ENCODE measurements at places on chromosomes 11 and 22. TPM values are rescaled to one million over a fixed set of nuclear protein-coding genes. Genes with fewer than 3 reads are reported as not detected.
A peak's percentile ranks its signal among the peaks of the same experiment; 100 is the strongest.

P2RX6 gene
- 0.66 TPM for total RNA-seq

DNA sequence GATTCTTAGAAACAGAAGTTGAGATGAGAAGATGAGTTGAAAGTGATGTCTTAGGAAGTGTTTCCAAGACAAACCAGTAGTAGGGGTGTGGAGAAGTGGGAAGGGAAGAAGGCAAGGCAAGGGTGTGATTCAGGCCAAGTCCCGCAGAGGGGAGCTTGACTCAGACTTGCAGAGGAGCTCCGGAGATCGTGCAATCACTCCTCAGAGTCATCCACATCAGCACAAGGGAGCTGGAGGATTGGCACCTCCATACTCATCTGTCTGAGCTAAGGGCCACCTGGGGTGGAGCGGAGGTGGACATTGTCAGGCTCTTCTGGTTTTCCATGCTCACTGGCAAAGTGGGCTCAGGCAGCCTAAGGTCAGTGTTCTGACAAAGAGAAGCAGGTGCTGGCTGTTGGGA lies 44.4 kb downstream of the CHRDL2 start:
- H3K4me3 ChIP-seq, result no peak overlapping the region
- H3K27ac ChIP-seq, result no peak overlapping the region
- DNase-seq, result no peak
- peaks cover 18% of the 10 kb centered on the region for H3K27me3 ChIP-seq
- H3K4me1 ChIP-seq, result no peaks in the 10 kb centered on the region

DNA sequence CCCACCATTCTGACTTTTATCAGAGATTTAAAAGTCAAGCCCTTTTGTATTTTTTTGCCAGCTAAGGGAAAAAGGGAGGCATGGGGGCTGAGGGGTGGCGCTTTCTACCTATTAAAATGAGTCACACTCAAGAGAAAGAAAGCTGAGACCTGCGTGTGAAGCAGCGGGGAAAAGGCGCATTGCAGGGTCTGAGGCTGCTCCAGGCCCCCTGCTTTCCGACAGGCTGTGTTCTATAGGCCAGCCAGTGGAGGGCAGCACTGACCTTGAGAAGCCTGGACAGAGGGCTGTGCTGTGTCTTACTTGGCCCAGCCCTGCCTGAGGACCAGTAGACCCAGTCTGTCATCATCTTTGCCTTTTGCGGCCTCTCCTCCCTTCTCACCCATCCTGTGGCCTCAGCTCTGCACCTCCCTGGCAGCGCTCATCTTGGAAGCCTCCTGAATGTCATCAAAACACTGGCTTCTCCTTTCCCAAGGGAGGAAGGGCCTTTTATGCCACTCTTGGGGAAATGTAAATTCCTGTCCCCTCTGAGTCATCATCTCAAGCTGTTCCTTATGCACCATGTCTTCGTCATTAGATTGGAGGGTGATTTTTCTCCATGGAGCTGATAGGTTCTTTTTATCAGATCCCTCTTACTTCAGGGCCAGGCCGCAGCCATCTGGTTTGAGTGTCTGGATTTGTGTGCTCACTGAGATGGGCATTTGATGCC lies 12.6 kb upstream of the MAPK8IP1 start:
- H3K36me3 ChIP-seq, result peaks cover 67% of the 10 kb centered on the region
- no peak for DNase-seq
- no peak overlapping the region for H3K27ac ChIP-seq
- no peak overlapping the region for H3K4me3 ChIP-seq
- no peaks in the 10 kb centered on the region for H3K4me1 ChIP-seq

DNA sequence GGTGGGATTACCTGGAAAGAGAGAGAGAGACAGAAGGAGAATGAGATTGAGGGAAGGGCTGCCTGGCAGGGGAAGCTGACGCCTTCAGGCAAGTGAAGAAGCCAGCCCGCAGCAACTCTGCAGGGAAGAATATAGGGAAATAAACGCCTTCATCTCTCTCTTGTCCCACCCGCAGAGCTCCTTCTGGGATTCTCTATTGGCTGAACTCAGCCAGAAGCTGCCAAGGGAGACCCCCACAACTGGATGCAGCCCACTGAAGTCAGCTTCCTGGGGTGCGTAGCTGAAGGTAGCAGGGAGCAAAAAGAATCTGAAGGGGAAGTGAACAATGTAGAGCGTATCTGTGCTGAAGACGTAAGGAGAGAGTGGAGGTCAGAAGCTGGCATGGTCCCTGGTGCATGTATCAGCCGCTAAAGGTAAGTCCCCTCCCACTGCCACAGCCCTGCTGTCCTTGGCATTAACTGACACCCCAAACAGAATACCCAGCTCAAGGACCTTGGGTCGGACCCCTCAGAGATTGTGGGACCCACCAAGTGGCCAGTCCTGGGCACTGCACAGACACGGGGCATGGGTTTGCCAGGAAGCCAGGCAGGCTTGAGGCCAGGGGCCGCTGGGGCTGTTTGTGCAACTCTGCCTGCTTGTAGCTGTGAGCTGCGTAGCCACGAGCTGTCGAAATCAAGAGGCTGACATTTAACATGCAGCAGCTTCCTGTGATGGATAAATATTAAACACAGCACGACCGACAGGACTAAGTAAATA lies 469.9 kb downstream of the MN1 start:
- DNase-seq, result no peak
- no peaks in the 10 kb centered on the region for H3K36me3 ChIP-seq
- H3K27ac ChIP-seq, result no peak overlapping the region
- no peaks in the 10 kb centered on the region for H3K4me1 ChIP-seq
- peaks cover 8% of the 10 kb centered on the region for H3K27me3 ChIP-seq

- no peaks in the 10 kb centered on the region for H3K36me3 ChIP-seq
- no peak for DNase-seq
- H3K27me3 ChIP-seq, result no peaks in the 10 kb centered on the region
These were observed 8.4 kb downstream of the PPME1 start for GRCh38 chr11:74179234-74180052.

DNA sequence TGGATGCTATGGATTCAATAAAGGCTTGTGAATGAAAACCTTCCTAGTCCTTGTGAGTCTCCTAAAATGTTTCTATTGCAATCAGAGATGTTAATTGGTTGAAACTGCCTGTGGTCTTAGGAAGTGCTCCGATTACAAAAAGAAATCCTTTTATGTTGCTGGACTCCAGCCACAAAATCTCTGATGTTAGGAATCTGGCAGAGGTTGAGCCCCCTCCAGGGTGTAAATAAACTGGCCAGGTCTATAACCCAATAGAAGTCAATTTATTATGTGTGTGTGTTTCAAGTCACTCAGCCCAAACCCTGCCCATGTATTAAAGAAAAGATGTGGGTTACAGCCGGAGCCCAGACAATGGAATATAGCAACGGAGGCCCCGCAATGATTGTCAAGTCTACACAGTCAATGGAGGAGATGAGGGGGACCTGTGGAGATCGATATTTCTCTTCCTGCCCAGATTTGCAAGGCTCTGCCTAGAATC lies 218.1 kb upstream of the SORL1-AS1 start:
- H3K4me1 ChIP-seq, result no peaks in the 10 kb centered on the region
- H3K27ac ChIP-seq, result peak overlapping the region; percentile 55
- H3K27me3 ChIP-seq, result no peaks in the 10 kb centered on the region
- H3K4me3 ChIP-seq, result no peak overlapping the region
- no peak for DNase-seq

DNA sequence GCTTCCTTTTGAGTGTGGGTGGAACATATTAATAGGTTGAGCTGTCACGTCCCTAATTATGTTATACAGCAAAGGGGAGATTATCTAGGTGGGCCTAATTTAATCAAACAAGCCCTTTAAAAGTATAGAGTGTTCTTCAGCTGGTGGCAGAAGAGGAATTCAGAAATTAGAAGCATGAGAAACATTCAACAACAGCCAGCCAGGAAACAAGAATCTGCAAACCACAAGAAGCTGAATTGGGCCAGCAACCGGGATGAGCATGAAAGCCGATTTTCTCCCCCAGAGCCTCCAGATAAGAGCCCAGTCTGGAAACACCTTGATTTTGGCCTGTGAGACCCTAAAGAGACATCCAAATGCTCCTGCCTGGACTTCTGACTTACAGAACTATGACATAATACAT lies 105.8 kb upstream of the LDLRAD3 start:
- no peaks in the 10 kb centered on the region for H3K4me1 ChIP-seq
- DNase-seq, result no peak

GRCh38 chr11:35525501-35526175 lies at the start of gene PAMR1:
TSS of gene PAMR1 (minus strand) at chr11:35525616. CDS start at chr11:35525585, 31 bp downstream.
- no peak within 1 kb of the TSS for H3K27ac ChIP-seq
- peaks cover 5% of the 10 kb centered on the region for H3K4me1 ChIP-seq
- no peaks in the 10 kb centered on the region for H3K36me3 ChIP-seq
- H3K4me3 ChIP-seq, result no peak within 1 kb of the TSS

DNA sequence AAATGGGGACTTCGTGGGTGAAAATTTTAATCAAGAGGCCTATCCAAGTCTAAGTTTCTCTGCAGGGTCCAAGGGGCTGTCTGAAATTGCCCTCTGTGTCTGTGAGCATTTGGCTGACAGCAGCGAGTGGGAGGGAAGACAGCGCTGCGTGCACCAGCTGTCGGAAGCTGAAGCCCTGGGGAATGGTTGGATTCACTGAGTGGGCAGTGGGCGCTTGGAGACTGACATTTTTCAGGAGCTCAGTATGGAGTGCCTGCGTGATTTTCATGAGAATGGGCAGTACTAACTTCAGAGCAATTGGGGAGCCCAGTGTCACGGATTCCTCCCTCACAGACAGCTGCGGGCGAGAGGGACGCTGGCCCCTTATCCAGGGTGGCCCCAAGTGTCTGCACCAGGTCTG lies 388.8 kb upstream of the B3GAT1 start:
- H3K4me1 ChIP-seq, result no peaks in the 10 kb centered on the region
- DNase-seq, result no peak
- H3K4me3 ChIP-seq, result no peak overlapping the region

DNA sequence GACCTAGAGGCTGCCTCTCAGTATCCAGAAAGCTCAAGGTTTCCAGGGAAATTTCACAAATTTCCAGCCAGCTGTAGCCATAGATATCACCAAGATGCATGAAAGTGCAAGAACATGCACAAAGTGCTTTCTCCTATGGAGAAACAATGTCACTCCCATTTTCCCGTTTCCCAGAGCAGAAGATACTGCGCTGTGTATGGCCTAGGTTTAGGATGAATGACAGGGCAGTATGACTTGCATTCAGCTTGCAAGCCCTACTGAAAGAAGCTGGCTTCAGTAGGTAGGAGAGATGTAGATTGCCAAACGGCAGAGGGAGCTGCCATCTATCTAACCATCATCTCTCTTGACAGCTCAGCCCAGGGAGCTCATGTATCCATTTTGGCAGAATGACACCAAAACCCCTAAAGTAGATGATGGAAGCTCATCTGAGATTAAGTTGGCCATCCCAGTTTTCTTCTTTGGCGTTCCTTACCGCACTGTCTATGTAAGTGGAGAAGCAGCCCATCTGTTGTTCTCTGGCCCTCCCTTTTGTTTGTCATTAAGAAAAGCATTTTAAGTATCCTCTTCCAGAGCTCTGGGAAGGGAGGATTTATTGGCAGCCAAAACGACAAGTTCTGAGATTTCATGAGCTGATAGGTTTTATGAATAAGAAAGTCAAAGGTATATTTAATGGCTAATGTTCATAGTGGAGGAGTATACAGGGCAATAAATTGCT lies 4.6 kb downstream of the TECTA start:
- H3K4me3 ChIP-seq, result no peak overlapping the region
- no peak overlapping the region for H3K27ac ChIP-seq
- DNase-seq, result no peak
- no peaks in the 10 kb centered on the region for H3K36me3 ChIP-seq

GRCh38 chr22:25127318-25127717 lies 72.3 kb upstream of the CRYBB3 start:
- H3K27ac ChIP-seq, result no peak overlapping the region
- DNase-seq, result no peak
- no peaks in the 10 kb centered on the region for H3K27me3 ChIP-seq

DNA sequence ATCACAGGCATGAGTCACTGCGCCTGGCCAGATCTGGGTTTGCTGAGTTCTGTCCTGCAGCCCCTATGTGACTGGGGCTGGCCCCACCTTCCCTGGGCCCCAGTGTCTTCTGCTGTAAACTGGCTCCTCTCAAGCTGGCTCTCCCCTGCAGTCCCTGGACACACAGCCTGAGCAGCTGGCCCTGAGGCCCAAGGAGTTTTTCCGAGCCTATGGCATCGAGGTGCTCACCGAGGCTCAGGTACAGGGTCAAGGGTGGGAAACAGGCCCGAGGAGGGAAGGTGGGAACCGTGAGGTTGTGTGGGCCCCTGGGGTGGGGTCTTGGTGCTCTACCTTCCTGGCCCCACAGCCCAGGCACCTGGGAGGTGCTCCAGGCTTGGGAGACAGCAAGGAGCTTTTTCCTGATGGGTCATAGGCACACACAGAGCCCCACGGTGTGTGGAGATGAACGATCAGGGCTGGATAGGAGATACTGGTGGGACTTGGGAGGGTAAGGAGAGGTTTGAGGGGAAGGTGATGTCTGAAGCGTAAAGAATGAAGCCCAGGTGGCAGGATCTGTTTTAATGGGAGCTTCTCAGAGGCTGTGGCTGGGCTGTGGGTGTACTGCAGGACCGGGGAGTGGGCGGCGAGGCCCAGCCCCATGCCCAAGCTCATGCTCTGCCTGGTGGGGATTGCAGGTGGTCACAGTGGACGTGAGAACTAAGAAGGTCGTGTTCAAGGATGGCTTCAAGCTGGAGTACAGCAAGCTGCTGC lies 6.4 kb upstream of the LZTR1 start:
- peaks cover 13% of the 10 kb centered on the region for H3K4me1 ChIP-seq
- H3K27me3 ChIP-seq, result peaks cover 43% of the 10 kb centered on the region
- no peak for DNase-seq
- H3K27ac ChIP-seq, result no peak overlapping the region
- H3K36me3 ChIP-seq, result no peaks in the 10 kb centered on the region

DNA sequence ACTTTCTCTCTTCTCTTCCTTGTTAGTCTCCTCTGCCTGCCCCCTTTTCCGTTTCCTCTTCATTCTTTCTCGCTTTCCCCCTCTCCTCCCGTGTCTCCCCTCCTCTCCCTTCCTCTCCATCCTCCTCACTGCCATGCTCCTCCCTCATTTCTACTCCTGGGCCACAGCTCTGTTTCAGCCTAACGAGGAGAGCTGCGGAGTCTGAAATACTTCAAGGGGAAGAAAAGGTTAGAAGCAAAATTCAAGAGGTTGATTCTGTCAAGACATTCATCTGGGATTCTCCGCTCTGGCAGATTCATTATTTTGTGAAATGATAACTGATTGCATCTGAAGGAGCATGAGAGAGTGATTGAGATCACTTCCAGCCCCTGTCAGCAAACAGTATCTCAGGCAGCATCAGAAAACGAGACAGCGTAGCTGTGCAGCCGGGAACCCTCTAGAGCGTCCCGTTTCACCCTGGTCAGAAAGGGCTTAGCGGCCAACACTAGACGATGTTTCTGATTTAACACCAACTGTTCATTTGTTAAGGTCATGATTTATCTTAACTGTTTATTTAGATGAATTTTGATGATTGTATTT lies 279.3 kb upstream of the B3GAT1 start:
- H3K27ac ChIP-seq, result no peak overlapping the region
- H3K4me1 ChIP-seq, result no peaks in the 10 kb centered on the region
- H3K4me3 ChIP-seq, result no peak overlapping the region

Data from thymus (tissue), 14 donors.